ENCODE measurements at places on chromosomes 3 and 15.

DNA sequence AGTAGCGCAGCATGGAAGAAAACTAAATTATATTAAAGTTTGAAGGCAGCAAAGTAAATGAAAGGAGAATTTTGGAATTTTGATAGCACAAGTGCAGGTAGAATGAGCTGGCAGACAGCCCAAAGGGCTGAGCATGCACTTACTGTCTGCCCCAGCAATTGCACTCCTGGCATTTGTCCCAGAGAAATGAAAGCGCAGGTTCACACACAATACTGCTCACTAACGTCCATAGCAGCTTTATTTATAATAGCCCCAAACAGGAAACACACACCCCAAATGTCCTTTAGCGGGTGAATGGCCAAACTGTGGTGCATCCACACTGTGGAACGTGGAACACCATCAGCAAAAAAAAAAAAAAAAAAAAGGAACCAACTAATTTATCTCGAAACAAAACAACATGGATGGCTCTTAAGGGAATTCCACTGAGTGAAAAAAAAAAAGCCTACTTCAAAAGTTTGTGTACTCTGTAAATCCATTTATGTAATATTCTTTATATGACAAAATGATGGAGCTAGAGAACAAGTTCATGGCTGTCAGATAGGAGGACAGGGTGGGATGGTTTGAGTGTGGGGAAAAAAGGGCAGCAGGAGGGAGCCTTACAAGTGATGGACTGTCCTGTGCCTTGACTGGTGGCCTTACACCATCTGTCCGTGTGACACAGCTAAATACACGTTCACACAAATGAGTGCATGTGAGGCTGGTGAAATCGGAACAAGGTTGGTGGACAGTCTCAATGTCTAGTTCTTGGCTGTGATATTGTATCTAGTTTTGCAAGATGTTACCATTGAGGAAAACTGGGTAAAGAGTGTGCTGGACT lies 6.0 kb upstream of the TM2D3 start:
- DNase-seq = no peak

DNA sequence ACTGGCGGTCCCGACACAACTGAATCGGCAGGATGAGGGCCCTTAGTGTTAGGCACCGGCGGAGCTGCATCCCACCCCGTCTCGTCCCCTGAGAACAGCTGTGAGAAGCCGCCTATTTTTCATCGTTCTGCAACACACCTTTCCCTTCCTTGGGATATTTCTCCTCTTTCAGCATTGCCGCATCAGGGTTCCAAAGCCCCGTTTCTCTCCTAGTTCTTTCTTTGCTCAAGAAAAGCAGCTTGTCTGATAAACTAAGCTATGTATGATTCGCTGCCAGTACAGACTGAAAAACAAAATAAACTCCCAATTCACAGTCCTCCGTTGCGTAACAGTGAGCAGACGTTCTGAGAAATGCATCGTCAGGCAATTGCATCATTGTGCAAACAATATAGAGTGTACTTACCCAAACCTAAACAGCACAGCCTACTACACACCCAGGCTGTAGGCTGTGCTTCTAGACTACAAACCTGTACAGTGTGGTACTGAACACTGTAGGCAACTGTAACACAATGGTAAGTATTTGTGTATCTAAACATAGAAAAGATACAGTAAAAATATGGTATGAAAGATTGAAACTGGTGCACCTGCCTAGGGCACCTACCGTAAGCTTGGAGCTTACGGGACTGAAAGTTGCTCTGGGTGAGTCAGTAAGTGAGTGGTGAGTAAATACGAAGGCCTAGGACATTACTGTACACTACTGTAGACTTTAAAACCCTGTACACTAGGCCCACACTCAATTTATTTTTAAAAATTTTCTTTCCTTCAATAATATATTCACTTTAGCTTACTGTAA lies 8.9 kb upstream of the ADAMTS17 start:
- no peak for DNase-seq

- no peak for DNase-seq
These were observed 33.9 kb downstream of the PTPRG start for GRCh38 chr3:61595288-61595687.

GRCh38 chr15:74460298-74460697 lies 662 bp downstream of the UBL7 start:
- DNase-seq = no peak

DNA sequence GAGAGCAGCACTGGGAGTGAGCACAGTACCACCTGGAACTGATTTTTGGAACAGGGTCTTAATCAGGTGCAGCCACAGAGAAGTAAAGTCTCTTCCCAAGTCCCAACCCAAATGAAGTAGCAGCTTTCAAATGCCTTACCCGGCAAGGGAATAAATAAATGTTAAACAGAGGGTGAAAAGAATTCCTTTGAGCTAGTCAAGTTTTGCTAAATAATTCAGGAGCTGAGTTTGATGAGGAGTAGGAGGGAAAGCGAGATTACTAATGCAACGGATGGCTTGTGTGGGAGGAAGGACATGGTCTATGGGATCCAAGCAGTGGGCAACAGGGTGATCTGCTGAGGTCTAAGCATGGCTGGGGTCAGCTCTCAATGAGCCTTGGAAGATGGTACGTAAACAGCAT lies 204.5 kb upstream of the ST8SIA2 start:
- DNase-seq = no peak

- no peak for DNase-seq
These were observed 50.3 kb downstream of the PSMD6 start for GRCh38 chr3:63972987-63973386.

- DNase-seq = no peak
These were observed 782.4 kb upstream of the CFAP20DC start for GRCh38 chr3:59832241-59832640.

DNA sequence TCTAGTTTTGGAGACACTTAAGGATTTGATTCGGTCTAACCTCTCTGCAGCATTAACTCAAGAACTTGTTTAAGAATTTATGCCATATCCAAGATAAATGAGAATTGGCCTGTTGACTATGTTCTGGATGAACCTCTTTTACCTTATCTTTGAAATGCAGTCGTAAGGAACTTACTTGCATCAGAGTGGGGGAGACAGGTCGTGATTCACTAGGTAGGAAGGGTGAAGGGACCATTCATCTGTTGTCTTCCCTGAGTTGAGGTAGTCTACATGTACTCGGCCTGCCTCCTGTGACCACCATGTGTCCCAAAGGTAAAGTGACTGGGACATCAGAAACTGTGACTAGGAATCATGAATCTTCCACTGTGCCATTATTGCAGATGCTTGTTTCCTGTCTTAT lies 248.0 kb upstream of the P2RY1 start:
- no peak for DNase-seq

DNA sequence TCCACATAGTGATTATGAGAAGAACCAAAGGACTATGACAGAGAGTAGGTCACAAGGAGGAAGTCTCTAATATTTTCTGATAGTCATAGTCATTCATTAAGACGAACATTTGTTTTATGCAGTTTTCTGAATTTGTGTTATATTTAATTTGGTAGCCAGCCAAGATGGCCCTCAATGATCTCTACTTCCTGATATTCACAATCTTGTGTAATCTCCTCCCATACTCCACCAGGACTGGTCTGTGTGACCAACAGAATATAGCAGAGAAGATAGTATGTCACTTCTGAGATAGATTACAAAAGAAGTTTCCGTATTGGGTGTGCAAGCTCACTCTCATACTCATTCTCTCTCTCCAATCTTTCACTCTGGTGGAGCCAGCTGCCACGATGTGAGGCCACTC lies 30.8 kb downstream of the HLTF start:
- no peak for DNase-seq

GRCh38 chr15:100878130-100878529 lies 1.5 kb upstream of the ALDH1A3 start:
- no peak for DNase-seq

All from activated CD4-positive, alpha-beta T cell treated with anti-CD3 and anti-CD28 coated beads, Interleukin-2, amount 50 U/mL, for 24 hours (primary cell).